Choroid plexus epithelial cell (primary cell): ENCODE measurements at places on chromosomes 7 and 10.
A peak's percentile ranks its signal among the peaks of the same experiment; 100 is the strongest.

DNA sequence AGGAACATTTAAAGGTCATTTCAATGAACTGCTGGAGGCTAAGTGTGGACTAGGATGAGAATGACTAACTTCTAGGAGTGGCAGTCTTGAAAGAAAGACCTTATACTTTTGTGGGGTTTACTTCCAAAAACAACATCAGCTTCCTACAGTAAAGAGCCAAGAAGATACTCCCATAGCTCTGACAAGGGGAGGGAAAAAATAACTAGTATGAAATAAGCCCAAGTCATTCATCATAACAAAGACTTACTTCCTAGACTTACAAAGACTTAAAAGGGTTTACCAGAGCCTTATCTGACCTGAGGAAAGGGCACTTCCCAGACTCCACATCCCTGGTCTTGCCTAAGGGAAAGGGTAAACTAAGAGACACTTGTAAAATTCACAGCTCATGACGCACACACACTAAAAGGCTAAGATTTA is 31.7 kb downstream of the ARHGAP12 start:
- DNase-seq, result peak; percentile 52

- no peak for DNase-seq
Measured at GRCh38 chr10:61673360-61673759, 10.6 kb downstream of the CABCOCO1 start.

DNA sequence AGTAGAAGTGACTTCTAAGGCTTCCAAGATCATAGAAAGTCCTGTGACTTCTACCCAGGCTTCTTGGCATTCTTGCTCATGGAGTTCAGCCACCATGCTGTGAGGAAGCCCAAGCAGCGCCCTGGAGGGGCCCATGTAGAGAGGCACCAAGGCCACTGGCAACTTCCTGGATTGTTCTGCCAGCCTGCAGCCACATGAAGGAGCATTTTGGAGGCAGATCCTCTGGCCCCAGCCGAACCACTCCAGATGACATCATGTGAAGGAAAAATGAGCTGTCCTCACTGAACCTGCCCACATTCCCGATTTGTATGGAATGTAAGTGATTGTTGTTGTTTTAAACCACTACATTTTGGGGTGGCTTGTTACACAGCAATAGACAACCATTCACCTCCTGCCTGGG is 51.5 kb upstream of the MNX1 start:
- no peak for DNase-seq

DNA sequence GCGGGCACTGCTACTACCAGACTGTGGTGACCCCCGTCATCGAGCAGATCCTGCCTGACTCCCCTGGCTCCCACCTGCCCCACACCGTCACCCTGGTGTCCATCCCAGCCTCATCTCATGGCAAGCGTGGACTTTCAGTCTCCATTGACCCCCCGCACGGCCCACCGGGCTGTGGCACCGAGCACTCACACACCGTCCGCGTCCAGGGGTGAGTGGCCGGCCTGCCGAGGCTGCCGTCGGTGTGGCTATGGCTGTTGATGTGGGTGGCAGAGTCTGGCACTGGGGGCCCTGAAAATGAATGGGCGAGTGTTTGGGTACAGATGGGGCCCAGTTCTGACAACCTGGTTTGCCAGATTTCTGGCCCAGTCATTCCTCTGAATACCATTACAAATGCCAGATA is 15.4 kb downstream of the LIMK1 start:
- no peak for DNase-seq

DNA sequence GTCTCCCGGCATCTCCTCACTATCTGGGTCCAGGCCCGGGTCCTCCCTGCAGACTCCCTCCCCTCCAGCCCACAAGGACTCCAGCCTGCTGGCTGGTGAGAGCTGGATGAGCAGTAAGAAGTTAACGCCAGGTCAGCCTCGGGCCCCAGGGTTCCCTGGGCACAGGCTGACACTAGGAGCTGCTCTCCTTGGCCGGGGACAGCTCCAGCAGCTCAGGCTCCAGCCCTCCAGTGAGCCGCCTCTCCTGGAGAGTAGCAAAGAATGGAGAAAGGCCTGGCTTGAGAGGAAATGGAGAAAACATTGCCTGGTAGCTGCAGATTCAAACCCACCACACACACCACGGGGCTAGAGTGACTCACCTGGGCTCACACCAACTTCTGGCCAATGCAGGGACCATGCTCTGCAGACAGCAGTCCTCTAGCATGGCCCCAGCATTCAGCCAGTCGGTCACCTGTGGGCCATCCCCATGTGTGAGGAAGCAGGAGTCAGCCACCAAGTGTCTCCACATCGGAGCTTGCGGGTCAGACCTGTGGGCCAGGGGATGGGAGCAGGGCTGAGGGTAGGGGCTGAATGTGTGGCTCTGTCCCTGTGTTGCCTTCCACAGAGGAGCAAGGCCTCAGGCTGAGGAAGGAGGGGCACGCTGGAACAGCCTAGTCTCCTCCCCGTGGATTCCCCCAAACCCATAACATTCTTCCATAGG is 6.5 kb downstream of the SAP25 start:
- peak; percentile 33 for DNase-seq

GRCh38 chr10:84429926-84430520 is 101.6 kb downstream of the CCSER2 start:
- DNase-seq, result peak; percentile 78

GRCh38 chr7:80472491-80473200 is 39.2 kb downstream of the GNAT3 start:
- no peak for DNase-seq

DNA sequence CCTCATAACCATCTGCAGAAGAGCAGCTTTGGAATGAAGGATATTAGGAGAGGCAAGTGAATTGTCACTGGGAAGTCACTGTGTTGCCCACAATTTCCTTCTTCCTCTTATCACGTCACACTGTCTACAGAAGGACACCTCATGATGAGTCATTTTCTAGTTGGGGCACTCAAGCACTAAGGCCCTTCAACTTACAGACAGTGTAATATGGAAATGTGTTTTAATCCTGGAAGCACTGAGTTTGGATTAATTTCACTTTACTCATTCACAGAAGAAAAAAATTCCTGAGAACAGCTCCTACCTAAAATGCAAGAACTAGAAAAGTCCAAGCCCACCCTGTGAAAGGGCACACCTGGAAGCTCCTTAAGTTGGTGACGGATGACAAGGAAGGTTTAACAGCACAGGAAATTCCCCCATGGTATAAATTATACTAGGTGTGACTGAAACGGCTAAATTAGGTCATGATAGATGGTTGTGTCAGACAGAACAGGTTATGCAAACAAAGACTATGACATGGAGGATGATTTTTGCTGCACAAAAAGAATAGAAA is 56.6 kb downstream of the PARD3 start:
- DNase-seq, result peak; percentile 60

DNA sequence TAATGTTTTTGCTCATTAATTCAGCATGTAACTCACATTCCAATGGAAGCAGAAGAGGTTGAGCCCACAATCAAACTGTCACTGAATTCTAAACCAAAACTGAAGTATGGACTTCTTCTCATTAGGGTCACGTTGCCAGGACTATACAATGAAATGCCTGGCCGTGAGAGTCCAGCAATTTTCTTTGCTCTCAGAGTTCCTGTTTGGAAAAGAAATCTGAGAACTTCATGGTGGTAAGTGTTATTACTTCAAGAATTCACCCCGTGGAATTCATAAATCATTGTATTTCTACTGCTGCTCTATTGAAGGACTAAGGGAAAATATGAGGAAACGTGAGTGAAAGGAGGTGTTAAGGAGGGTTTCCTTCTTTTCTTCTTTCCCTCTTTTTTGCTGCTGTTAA is 441.8 kb upstream of the AKR1E2 start:
- peak; percentile 62 for DNase-seq

GRCh38 chr7:121714559-121715303 is 158.2 kb upstream of the PTPRZ1 start:
- no peak for DNase-seq

DNA sequence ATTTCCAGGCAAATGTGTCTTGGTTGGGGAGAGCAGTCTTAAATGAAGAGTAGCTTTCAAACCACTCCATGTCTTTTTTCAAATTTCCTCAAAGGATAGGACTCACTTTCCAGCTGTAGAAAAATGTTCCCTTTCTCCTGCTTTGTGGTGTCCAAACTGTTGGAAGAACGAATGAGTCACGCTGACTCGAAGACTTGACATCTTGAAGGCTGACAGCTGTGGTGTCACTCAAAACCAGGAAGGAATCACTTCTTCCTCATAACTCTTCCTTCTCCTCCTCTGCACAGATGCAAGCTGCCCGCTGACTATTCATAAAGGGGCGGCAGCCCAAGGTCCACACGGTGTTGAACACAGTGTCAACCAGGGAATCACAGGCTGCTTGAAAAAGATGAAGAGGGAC is 19.2 kb downstream of the PLA2G12B start:
- no peak for DNase-seq

DNA sequence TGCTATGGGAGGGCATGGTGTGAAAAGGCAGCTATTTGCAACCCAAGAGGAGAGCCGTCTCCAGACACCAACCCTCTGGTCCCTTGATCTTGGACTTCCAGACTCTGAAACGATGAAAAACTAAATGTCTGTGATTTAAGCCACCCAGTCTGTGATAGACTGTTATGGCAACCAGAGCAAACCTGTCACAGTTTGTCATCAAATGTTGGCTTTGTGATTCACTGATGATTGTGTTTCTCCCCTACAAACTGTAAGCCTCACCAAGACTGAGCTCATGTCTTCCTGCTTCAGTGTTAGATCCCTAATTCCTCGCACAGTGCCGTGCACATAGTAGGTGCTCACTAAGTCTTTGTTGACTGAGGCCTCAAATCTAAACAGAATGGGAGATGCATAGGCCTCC is 224.6 kb upstream of the PITRM1 start:
- no peak for DNase-seq

GRCh38 chr10:29105516-29106215 is 183.2 kb upstream of the LYZL1 start:
- DNase-seq, result peak; percentile 90

DNA sequence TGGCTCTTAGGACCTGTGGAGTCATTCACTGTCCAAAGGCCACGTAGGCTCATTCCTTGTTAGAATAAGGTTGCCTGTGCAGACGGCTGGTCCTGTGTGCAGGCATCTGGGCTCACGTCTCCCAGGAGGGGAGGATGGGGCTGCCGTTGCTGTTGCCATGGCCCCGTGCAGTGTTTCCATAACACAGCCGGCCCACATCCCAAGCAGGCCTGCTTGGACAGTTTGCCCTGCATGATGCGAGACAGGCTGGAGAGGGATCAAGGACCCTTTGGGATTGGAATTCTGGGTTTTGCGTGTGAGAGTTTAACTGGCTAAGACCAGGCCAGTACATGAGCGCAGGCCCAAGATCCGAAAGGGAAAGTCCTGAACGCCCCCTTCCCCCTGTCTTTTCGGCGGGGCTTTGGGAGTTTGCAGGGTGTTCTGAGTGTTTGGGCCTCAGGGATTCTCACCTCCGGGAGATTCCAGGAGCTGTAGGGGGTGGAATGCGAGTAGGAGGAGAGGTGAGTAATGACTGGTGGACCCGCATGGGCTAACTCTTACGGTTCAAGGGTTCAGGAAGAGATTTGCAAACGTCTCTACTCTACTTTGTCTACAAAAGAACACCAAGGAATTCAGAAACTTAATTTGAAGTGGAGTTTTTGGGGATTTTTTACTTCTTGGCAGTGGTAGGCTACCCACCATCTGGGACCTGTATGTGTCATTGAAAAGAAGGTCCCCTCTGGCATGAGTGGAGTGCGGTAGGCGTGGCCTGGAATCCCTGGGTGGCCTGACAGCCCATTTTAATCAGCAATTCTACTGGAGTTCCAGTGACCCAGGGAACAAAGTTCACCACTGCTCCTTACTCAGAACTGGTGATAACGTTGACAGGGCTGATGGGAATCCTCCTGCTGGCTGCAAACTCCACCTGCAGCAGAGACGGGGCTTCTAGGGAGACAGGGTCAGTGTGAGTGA is 125.4 kb downstream of the ITIH5 start:
- DNase-seq, result peak; percentile 4

- DNase-seq, result no peak
Measured at GRCh38 chr10:77993620-77994019, 35.7 kb downstream of the POLR3A start.

- DNase-seq, result no peak
Measured at GRCh38 chr7:25060487-25061055, 64.5 kb downstream of the CYCS start.

DNA sequence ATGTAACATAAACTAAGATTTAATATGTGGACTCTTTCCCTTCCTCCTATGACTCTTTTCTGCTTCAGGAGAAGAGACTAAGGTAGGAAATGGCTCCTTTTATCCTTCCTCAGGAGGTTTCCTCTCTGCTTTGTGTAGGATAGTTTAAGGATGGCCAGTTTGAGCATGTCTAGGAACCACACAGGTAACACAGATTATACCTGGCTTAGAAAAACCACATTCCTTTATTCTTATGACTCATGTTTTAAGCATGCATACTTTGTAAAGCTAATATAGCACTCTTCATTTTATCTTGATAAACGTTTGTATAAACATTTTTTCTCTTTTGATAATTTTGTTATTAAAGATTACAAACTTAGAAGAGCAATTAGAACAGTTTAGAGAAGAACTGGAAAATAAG is 57.8 kb downstream of the CYP51A1 start:
- no peak for DNase-seq

- no peak for DNase-seq
Measured at GRCh38 chr7:129769400-129769774, 157.9 kb downstream of the NRF1 start.

- DNase-seq, result peak; percentile 97
Measured at GRCh38 chr10:36534471-36535002, 590.9 kb upstream of the ANKRD30A start.

DNA sequence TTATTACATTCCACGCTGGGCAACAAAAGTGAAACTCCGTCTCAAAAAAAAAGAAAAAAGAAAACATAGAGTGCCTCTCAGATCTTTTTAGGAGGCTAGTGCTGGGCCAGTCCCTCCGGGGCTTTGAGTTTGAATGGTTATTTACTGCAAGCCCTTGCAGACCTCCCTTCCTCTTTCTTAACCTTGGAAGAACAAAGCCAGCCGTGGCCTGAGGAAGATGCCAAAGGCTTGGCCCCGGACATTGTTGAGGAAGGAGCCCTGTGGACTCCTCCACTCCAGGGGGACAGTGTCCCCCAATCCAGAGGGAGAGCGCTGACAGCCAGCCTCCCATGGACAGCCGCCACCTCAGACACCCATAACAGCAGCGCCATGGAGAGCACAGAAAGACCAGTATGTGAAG is 5.0 kb downstream of the TSPAN33 start:
- no peak for DNase-seq

- DNase-seq, result no peak
Measured at GRCh38 chr10:48549236-48549635, 55.6 kb downstream of the ARHGAP22 start.

- no peak for DNase-seq
Measured at GRCh38 chr7:105215182-105215581, 173.5 kb downstream of the SRPK2 start.

DNA sequence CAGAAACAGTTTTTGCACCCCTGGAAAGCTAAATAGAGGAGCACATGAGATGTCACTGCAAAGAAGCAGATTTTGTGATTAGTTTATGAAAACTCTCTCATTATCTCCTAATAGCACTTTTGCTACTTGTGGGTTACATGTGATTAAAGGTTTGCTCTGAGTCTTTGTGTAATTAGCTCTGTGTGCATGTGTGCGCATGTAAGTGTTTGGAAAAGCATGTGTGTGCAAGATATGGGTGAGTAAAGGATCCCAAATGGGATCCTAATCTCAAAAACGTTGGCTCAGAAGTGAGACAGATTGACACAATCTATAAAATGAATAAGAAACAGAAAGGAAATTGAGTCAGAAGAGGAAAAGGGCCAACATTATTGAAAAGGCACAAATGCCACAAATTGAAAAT is 104.5 kb downstream of the SKIDA1 start:
- DNase-seq, result no peak
